BJ (cell line): ENCODE measurements at places on chromosomes 6 and 20. TPM values are rescaled to one million over a fixed set of nuclear protein-coding genes. Genes with fewer than 3 reads are reported as not detected.

Gene MCCD1
- polyA plus RNA-seq = not detected in 2 replicates

Gene POM121L2
- not detected in 2 replicates for polyA plus RNA-seq

DNA sequence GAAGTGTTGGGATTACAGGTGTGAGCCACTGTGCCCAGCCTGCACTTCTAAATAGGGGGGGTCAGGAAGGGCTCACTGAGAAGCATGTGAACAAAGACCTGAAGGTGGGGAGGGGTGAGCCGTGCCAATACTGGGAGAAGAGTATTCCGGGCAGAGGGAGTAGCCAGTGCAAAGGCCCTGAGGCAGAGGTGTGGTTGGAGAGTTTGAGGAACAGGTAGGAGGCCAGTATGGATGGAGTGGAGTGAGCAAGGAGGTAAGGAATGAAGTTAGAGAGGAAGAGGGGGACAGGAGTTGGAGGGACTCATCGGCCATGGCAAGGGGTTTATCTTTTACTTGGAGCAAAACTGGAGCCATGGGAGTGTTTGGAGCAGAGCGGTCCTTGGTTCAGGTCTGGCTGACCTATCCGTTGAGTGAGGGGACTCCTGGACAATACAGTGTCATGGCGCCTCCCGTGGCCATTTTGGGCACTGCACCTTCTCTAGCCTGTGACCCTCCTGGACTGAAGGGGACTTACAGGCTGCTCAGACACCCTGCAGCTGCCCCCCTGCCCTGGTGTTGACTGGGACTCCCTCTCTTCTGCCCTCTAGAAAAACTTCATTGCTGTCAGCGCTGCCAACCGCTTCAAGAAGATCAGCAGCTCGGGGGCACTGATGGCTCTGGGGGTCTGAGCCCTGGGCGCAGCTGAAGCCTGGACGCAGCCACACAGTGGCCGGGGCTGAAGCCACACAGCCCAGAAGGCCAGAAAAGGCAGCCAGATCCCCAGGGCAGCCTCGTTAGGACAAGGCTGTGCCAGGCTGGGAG, 12.1 kb downstream of the FOXS1 start:
- no peak for DNase-seq

- peak; percentile 17 for DNase-seq
Observed at GRCh38 chr6:166691199-166691598, 64.1 kb upstream of the RPS6KA2 start.
